ENCODE measurements at places on chromosomes 5 and 9.

DNA sequence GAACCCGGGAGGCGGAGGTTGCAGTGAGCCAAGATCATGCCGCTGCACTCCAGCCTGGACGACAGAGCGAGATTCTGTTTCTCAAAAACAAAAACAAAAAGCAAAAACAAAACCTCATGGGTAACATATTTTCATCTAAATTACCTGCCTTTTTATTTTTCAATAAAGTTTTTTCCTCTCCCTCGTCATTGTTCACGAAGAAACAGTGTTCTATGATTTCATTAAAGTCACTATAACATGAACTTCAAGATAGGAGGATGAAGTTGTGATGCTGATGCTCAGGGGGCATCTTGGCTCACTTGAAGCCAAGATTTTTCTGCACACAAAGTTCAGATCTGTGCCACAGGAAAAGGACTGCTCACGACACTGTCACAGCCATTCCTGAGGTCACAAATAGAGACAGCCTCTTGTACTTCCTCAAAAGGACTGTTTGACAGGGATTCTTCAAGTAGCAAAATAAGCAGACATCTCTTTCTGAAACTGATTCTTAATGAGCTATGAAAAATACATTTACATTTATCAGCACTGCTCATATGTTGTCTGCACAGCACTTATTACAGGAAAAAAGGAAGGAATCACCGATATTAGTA is 16.1 kb downstream of the NIPSNAP3B start:
- DNase-seq: no peak

GRCh38 chr5:122412966-122413365 is 100.9 kb downstream of the SNCAIP start:
- DNase-seq: no peak

DNA sequence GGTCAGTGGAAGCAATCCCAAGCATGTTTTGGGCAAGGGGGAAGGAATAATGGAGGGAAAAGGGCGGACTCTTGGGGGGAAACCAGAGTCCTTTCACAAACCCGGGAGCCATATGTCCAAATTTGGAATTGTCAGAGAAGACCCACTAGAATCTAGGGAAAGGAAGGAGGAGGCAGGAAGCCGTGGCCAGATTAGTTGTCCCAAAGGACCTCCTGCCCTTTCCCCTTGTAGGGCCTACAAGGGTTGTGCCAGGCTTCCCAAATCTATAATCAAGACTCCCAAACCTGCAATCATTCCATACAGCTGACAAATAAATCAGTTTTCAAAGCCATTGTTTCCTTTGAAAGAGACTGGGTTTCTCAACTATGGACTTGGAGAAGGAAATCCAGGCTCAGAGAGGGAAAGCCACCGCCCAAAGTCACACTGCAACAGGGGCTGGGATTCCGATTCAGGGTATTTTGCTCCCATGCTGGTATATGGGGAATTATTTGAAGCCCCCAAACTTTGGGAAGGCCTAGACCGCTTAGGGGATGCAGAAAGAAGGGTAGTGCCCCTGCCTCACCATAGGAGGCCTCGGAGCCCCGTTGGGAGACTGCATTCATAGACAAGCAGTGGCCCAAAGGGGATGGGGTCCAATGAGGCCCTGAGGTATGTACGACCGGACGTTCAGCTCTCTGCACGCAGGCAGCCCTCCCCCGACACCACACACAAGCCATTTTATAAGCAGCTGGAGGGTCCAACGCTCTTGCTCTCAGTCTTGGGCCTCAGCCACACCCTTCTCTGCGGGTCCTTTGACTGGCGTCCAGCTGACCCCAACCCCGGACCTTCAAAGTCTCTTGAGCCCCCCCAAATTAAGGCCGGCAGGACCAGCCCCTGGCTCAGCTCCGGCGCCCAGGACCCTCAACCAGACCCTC is 815 bp downstream of the ANXA6 start:
- DNase-seq: peak; percentile 58

DNA sequence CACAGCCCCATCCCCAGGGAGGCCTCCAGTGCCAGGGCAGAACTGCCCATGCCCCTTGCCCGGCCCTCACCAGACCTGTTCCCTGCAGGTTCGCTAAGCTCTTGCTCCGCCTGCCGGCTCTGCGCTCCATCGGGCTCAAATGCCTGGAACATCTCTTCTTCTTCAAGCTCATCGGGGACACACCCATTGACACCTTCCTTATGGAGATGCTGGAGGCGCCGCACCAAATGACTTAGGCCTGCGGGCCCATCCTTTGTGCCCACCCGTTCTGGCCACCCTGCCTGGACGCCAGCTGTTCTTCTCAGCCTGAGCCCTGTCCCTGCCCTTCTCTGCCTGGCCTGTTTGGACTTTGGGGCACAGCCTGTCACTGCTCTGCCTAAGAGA is 110.1 kb downstream of the RXRA start:
- no peak for DNase-seq

- DNase-seq: peak; percentile 95
These were observed 196.5 kb downstream of the TLE1 start for GRCh38 chr9:81492710-81493447.

GRCh38 chr9:34197756-34198711 is 19.2 kb downstream of the UBAP1 start:
- DNase-seq: no peak

- peak; percentile 24 for DNase-seq
These were observed 48.9 kb downstream of the PFDN1 start for GRCh38 chr5:140253985-140254384.

DNA sequence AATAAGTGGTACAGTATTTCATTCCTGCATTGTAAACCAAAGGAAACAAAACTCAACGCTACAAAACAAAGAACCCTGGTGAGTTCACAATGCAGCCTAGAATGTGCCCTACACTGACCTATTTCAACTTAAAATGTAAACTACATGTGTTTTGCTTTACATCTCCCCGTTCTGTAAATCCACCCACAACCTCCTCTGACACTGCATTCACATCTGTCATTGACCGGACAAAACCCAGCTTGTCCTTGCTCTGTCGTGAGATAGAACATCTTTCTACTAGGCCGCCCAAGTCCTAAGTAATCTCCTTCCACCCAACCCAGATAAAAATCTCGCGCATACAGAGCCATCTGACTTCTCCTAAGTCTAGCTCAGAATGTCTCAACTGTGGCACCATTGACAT is 6.1 kb upstream of the VLDLR start:
- DNase-seq: no peak

DNA sequence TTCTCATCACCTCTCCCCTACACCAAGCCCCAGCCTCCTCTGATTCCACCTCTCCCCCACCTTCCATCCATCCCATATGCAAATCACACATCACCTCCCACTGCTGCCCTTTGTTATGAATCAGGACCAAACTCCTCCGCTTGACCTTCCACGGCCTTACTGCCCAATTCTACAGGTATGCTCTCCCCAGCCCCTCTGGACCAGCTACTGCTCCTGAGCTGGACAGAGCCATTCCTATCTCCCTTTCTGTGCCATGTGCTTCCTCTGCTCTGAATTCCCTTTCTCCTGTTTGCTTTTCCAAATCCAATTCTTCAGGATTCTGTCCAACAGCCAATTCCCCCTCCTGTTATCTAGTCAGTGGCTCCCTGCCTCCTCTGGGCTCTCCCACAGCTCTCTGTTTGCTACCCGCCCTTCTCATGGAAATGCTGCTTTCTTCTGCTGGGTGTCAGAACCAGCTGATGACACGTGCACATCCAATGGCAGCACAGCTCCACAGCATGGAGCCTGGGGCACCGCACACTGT is 8.3 kb downstream of the FABP6 start:
- no peak for DNase-seq

DNA sequence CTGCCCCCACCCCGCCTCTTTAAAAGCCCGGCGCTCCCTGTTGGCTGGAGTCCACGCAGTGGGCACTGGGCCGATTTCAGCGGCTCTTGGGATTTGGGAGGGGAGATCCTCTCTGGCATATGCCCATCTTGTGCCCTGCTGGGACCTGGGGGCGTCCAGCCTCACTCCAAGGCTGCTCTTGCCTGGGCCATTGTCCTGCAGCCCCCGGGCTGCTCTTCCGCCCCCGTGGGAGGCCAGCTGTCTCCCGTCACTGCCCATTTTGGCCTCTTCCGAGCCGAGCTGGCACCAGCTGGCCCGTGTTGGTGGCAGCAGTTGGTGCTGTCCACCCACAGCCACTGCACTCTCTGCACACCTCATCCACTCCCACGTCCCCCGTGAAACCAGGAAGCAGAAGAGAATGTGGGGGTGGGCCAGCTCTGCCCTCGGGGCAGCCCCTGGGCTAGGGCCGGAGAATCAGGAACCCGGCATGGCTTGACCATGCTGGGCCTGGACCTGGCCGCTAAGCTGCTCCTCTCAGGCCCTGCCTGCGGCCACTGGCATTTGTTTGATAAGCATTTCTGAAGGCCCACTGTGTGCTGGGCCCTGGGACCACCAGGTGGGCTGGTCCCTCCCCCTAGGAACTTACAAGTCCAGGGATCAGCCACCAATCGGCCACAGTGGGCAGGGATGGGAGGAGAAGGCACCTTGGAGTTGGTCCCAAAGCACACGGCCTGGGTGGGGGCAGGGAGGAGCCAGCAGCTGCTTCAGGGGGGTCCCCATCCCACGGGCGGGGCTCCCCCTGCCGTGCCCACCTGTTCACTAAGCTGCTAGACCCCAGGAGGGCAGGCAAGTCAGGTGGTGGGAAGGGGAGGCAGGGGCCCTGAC is 2.2 kb downstream of the C8G start:
- DNase-seq: no peak

GRCh38 chr9:31390403-31391025 is 993.9 kb upstream of the ACO1 start:
- DNase-seq: no peak

- DNase-seq: no peak
These were observed 715 bp upstream of the C5orf34 start for GRCh38 chr5:43515678-43516048.

DNA sequence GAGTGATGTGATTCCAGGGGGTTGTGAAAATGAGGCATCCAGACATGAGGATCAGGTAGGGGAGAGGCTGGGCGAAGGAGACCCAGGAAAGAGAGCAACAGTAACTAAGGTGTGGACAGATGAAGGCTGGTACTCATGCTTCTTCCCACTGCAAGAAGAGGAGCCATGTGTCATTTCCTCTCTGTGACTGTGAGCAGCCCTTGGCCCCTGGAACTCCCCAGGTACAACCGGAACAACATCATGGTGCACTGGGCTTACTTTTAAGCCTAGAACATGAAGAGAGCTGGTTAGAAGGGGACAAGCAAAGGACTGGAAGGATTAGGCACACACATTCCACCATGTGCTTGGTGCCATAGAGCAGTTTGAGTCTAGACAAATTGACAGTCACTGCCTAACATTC is 10.9 kb upstream of the IL12B start:
- DNase-seq: no peak

DNA sequence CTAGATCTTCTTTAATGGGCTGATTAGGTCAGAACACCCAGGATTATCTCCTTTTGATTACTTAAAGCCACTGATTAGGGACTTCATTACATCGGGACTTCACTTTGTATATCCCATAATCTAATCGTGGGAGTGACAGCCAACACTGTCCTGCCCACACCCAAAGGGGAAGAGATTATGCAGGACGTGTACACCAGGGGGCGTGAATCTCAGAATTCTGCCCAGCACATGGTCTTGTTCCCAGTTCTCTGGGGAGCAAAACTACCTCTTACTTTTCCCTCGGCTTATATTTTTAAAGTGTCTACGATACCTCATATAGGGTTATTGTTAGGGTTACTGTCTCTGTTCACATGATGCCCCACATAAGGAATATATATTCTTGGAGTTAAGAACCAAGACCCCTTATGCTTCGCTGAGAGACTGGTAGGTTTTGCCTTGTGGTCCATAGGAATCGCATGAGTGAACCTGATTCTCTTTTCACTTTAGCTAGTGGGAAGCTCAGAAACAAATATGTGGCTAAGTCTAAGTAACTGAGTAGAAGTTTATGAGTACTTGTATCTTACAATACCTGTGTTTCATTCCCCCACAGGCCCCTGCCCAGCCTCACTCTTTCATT is 192.7 kb downstream of the GNA14 start:
- no peak for DNase-seq

DNA sequence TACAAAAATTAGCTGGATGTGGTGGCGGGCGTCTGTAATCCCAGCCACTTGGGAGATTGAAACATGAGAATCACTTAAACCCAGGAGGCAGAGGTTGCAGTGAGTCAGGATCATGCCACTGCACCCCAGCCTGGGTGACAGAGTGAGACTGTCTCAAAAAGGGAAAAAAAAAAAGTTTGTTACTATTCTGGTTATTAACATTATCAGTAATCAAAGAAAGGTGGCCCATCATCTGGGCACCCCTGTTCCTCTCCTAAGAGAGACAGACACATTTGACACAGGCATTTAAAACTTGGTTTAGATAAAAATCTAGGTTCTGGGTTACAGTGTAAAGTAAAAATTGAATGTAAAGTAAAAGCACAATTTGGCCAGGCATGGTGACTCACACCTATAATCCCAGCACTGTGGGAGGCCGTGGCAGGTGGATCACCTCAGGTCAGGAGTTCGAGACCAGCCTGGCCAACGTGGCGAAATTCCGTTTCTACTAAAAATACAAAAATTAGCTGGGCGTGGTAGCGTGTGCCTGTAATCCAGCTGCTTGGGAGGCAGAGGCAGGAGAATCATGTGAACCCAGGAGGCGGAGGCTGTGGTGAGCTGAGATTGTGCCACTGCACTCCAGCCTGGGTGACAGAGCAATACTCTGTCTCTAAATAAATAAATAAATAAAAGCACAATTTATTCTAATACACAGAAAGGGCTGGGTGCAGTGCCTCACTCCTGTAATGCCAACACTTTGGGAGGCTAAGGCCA is 16.7 kb upstream of the PHYHD1 start:
- DNase-seq: no peak

GRCh38 chr9:129595903-129596540 is 24.9 kb downstream of the C9orf50 start:
- DNase-seq: no peak

- DNase-seq: peak; percentile 69
These were observed 39.0 kb downstream of the ERGIC1 start for GRCh38 chr5:172872997-172873491.

GRCh38 chr5:132979976-132980375 is 16.5 kb upstream of the AFF4 start:
- no peak for DNase-seq

DNA sequence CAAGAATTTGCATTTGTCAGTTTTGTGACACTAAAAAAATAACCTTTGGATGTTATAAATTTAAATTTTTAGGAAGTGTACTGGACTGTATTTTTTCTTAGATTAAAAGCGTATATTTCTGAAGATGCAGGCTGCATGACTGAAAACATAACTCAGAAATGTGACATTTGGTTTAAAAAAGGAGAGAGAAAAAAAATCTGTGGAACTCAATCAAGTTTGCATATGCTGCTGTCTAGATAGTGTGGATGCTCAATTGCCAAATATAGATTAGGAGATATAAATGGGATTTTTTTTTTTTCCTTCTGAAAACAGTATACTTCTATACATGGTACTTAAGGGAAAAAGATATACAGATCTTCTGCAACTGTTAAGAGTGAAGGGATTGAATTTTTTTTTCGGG is 402.3 kb downstream of the TAF11L14 start:
- DNase-seq: no peak

DNA sequence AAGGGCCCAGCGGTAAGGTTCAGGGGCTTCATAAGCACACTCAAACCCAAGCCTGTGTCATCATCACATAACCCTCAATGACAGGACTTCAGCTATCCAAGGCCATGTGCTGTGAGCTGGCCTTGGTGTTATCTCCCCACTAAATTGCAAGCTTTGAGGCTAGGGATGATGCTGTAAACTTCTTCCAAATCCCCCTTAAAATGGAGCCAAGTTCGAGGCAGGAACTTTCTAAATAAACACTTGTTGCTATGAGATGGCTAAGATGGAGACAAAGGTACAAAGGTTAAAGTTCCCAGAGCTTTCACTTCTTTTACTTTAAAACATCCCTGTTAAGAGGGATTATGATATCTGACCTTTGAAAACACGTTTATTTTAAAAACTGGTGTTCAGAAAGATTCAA is 123.6 kb downstream of the MYO10 start:
- no peak for DNase-seq

GRCh38 chr5:81751009-81751835 is at the start of gene SSBP2:
Gene SSBP2 (minus strand): TSS chr5:81751097. CDS start chr5:81751042, 55 bp downstream.
- DNase-seq: peak; percentile 100

All from fibroblast of gingiva (primary cell).